ENCODE measurements at places on chromosomes 12 and 14.
A peak's percentile ranks its signal among the peaks of the same experiment; 100 is the strongest.

- no peak for DNase-seq
Observed at GRCh38 chr12:44571006-44571550, 305.0 kb downstream of the NELL2 start.

DNA sequence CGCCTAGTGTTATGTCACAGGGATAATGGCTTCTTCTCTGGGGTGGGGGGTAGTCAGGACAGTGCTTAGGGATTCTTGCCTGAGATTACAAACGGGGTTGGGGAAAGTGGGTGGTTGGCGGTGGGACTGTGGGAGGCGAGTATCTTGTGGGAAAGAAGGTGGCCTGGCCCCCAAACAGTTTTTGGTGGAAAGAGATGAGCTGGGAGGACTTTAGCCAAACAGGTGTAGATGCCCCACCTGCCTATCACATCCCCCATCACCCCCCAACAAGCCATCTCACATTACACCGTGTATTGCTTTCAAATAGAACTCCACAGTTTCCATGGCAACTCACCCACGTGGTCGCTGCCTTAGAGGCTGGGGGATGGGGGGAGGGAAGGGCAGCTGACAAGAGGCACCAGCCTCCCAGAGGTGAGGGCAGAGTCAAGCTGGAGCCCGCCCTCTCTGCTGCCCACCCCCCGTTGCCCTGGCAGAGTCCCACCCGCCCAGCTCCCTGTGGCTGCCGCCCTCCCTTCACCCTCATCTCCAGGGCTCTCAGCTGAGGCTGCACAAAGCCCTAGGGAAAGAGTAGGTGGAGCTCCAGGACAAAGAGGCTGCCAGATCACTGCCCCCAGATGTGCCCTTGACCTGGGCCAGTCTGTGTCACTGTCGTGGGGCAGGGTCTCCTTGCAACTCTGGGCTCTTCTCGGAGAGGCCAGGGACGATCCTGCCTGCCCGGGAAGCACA is 98.3 kb downstream of the LRRC74A start:
- DNase-seq, result no peak

GRCh38 chr14:65804439-65805112 is 392.0 kb downstream of the FUT8 start:
- DNase-seq, result no peak

- DNase-seq, result peak; percentile 74
Observed at GRCh38 chr12:6965026-6965661, 5.3 kb downstream of the PHB2 start.

- no peak for DNase-seq
Observed at GRCh38 chr12:180445-180844, 33.5 kb downstream of the SLC6A12 start.

GRCh38 chr12:49795654-49796105 is 32.5 kb downstream of the NCKAP5L start:
- no peak for DNase-seq

- DNase-seq, result no peak
Observed at GRCh38 chr12:83408146-83408545, 721.4 kb downstream of the TMTC2 start.

DNA sequence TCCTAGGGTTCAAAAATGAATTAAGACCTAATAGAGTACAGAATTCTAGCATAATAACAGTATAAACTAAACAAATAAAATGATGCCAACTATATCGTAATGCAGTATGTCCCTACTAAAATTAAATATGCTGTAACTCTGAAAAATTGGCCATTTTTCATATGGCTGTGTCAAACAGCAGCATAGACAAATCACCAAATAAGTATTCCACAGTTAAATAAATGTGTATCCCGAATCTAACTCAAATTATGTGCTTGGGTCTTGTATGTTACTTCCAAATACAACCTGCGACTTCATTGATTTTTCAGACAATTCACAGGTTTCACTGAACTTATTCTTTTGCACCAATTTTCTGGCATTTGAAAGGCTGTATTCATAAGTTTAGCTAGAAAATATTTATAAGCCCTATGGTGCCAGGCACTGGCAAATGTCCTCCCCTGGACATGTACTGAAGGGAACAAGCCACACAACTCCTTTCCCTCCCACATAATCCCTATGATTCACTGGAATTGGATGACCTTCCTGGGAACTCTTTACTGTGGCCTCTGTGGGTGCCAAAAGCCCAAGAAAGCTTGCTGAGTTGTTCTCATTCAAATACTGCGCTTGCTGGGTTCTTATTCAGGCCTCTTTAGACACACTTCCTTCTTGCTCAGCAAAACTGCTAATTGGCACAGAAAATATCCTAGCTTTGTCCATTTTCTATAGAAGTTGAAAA is 108.8 kb downstream of the KITLG start:
- DNase-seq, result peak; percentile 94

GRCh38 chr14:34502001-34502400 is 37.5 kb downstream of the EAPP start:
- no peak for DNase-seq

GRCh38 chr12:4874671-4875070 is 35.0 kb upstream of the KCNA1 start:
- no peak for DNase-seq

- peak; percentile 67 for DNase-seq
Observed at GRCh38 chr14:53032161-53032803, 81.4 kb upstream of the FERMT2 start.

DNA sequence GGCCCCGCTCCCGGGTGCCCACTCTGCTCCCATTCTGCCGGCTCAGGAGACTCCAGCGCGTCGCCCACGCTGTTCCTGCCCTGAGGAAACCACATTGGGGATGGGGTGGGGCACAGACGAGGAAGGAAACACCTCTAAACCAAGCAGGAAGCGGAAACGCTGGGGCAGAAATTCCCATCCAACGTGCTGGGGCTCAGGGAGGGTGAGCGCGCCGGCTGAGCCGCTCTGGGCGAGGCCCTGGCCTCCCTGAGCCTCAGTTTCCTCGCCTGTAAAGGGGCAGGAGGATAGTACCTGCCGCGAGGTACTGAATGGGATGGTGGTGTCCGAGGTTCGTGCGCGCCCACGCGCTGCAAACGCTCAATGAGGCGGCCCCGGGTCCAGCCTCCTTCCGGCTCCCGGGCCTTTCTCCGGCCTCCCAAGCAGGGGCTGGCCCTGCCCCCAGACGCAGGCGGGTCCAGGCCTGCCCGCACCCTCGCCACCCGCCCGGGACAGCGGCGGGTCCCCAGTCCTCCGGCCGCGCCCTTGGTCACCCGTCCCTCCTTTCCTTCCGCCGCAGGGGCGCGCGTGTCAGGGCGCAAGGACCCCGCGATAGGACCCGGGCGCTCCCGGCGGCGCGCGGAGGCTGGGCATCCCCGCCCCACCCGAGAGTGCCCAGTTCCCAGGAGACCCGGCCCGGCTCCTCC is 673 bp downstream of the BEGAIN start:
- no peak for DNase-seq

- peak; percentile 99 for DNase-seq
Observed at GRCh38 chr14:101972126-101972866, 7.9 kb downstream of the DYNC1H1 start.

GRCh38 chr12:50822082-50822481 is 20.6 kb upstream of the TMPRSS12 start:
- DNase-seq, result no peak

DNA sequence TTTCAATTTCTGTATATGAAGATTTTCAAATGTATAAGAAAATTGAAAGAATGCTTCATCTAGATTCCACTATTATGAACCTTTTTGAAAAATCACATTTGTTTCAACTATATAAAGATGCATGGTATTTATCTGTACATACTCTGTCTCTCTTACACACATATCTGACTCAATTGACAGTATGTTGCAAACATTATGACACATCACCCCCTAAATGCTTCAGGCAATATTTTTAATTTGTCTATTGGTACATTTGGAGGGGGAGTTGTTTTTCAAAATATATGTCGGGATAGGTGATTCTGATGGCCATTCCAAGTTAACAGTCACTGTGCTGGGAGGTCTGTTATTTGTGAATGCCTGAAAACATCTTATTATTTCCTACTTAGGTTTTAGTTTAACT is 14.4 kb downstream of the PCNX1 start:
- no peak for DNase-seq

GRCh38 chr12:97305651-97306050 is 157.0 kb upstream of the RMST start:
- DNase-seq, result no peak

DNA sequence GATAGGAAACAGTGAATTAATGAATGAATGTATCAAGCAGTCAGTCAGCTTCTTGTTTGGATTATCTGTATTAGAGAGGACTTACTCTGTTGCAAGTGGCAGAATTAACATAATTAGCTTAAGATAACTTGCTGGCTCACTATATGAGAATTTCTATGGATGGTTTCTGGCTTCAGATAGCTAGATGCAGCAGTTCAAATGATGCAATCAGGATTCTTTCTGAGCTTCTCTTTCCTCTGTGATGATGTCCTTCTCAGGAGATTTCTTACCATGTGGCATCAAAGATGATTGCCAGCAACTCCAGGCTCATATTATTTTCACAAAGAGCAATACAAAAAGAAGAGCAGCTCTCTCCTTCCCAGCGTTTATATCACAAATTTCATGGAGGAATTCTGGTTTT is 30.7 kb downstream of the FRMD6 start:
- peak; percentile 35 for DNase-seq

DNA sequence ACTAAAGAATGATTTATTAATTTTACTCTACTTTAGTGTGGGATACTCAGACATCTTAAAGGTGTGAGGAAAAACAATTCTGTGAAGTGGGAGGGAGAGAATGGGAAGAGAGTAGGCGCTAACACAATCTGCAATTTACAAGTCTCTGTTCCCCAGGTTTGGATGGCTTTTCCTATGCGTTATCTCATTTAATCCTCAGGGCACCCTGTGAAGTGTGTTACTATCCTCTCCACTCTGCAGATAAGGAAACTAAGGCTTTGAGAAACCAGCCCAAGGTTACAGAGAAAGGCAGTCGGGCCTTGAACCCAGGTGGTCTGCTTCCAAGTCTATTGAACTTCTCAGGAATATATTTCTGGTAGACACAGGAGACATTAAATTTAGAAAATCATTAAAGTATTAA is 36.2 kb upstream of the TUBA1C start:
- no peak for DNase-seq

- no peak for DNase-seq
Observed at GRCh38 chr12:6961278-6961694, 9.2 kb downstream of the PHB2 start.

- DNase-seq, result no peak
Observed at GRCh38 chr12:54000116-54001114, at the start of gene HOXC9. HOXC9 (plus strand) TSS chr12:54000161; CDS start chr12:54000189, 28 bp downstream.

DNA sequence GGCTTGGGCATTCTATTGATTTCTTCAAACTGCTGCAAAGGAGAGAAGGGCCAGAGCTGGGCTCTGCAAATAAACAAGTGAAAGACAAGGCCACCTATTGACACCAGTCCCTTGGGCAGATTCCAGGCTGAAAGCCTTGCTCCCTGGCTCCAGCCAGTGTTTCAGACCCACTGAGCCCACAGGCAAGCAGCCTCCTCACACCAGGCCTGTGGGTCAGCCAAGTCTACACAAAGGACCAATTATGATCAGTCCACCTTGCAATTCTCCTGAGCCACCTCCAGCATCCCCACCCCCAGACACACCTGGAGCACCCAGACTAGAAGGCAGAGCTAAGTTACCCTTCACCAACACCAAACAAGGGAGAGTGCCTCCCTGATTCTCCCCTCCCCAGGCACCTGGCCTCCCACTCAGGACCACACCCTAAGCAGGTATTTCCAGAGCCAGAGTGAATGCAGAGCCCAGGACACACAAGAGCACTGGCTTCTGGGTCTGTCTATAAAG is 13.8 kb downstream of the ACTN1 start:
- no peak for DNase-seq

GRCh38 chr14:58798173-58798572 is 160.4 kb downstream of the DACT1 start:
- DNase-seq, result no peak

DNA sequence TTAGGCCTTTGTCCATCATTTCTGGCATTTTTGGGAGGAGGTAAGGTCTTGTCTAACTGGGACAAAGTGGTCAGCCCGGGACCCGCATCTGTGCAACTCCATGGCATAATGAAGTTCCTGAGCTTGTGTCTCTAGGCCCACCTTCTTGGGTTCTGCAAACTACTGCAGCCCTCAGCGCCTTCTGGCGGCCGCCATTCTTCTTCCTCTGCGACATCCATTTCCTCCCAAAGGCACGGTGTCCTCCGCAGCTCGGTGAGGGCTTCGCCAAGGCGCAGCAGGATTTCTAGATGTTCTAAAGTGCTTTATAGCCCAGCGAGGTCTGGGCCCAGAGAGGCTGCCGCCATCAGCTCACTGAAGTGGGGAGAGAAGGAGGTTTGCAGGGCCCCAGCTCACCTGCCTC is 134.4 kb upstream of the OR4E1 start:
- DNase-seq, result no peak

DNA sequence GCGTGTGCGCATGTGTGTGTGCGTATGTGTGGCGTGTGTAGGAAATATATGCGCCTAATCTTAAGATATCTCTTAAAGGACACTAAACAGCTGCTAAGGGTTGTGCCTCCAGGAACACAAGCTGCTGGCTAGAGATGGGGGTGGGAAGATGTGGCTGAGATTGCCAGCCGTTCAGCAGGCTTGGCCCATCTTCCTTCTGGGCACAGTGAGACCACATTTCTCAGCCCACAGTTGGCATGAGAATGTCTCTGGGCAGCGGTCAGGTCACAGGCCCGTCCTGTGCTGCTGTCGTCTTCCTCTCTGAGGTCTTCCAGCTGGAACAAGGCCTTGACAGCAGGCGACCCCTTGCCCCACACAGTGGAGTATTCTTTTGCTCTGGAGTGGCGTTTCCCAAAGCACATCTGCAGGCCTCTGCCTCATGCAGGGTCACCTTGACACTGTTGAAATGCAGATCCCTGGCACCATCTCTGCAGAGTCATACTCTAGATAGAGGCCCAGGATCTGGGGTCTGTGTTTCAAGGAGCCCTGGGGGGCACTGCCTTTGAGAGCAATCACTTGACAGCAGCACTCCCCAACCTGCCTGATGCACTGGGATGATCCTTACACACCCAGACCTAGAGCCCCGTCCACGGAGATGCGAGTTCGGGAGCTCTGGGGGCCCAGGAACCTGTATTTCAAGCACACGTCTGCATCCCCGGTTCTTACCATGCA is 335.5 kb upstream of the SFSWAP start:
- DNase-seq, result no peak

- DNase-seq, result no peak
Observed at GRCh38 chr14:32049361-32050088, 27.6 kb upstream of the ARHGAP5 start.

- no peak for DNase-seq
Observed at GRCh38 chr14:98900798-98901197, 371.2 kb downstream of the BCL11B start.

DNA sequence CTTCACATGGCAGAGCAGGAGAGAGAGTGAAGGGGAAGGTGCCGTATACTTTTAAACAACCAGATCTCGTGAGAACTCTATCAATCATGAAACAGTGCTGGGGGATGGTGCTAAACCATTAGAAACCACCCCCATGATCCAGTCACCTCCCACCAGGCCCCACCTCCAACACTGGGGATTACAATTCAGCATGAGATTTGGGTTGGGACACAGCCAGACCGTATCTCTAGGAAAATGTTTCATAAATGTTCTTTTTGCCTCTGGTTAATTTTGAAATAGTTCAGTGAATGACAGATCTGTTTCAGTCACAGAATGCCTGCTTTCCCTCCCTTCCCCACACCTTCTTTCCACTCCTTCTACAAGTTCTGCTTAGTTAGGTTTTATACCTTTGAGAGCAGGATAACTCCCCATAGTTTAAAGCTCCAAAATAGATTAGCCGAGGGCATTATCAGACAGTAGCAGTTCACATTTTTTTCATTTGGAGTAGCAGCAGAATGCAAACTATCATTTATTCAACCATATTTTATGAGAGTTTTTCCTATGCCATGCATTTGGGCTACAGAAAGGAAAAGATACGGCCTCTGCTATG is 27.1 kb downstream of the PELI2 start:
- no peak for DNase-seq

- no peak for DNase-seq
Observed at GRCh38 chr12:5375547-5376295, 56.2 kb upstream of the NTF3 start.

All from stromal cell of bone marrow (primary cell).